Aorta (tissue), 5 donors: ENCODE measurements at places on chromosomes 2 and 18. TPM values are rescaled to one million over a fixed set of nuclear protein-coding genes. Genes with fewer than 3 reads are reported as not detected.

DNA sequence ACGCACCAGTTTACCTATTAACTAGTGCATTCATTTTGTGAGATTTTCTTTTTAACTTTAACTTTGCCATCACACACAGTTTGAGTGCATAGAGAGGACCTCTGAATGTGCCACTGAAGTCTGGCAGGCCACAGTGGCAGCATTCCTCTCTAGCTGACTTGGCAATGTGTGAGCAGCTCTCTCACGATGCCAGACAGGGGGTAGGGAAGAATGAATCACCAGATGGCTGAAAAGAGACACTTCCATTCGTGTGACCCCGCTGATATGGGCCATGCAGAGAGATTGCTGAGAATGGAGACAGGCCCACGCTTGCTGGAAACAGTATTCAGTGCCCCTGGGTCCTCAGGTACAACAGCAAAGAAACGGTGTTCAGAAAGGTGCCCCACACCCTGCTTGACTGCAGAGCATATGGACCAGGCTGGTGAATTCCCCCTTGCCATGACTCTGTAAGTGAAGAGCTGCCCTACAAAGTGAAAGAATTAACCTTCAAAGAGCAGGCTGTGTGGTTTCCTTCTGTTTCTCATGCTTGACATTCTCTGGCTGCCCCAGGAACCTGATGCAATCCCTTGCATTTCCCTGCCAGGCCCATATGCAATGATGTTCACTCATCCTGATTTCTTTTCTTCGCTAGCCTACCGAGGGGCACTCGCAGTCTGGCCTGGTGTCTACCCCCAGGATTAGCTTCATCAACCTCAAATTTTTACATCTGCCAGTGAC, 236.1 kb downstream of the CDH20 start:
- no peak for DNase-seq

GRCh38 chr2:149467436-149467835, 120.1 kb downstream of the MMADHC start:
- no peak for DNase-seq

- no peak for DNase-seq
Measured at GRCh38 chr2:150997066-150997465, 264.6 kb downstream of the RBM43 start.

DNA sequence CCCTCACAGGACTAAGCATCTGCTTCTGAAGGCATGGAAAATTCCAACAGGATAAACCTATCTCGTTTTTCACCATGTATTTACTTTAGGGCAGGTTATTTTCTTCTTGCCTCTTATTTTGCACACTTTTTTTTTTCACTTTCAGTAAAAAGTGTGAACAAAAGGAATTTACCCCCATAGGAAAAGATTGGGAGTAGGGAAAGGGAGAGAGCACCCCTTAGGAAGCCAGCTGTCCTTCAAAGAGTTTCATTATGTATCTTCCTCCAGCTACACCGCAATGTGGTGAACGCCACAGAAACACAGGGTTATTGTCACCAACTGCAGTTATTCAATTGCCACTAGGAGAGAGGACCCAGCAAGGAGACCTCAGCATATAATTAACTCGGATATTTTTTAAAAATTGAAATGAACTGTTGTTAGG, 286.2 kb upstream of the VRK2 start:
- no peak for DNase-seq

GRCh38 chr2:110740747-110741349, 8.5 kb downstream of the ACOXL start:
- DNase-seq: no peak

GRCh38 chr2:156401861-156402260, 34.3 kb upstream of the GPD2 start:
- no peak for DNase-seq

GRCh38 chr2:144201868-144202468, 318.0 kb downstream of the ZEB2 start:
- no peak for DNase-seq

Gene CCDC93
- 34.8 TPM for total RNA-seq

- DNase-seq: no peak
Measured at GRCh38 chr2:142033393-142033792, 97.4 kb downstream of the LRP1B start.

DNA sequence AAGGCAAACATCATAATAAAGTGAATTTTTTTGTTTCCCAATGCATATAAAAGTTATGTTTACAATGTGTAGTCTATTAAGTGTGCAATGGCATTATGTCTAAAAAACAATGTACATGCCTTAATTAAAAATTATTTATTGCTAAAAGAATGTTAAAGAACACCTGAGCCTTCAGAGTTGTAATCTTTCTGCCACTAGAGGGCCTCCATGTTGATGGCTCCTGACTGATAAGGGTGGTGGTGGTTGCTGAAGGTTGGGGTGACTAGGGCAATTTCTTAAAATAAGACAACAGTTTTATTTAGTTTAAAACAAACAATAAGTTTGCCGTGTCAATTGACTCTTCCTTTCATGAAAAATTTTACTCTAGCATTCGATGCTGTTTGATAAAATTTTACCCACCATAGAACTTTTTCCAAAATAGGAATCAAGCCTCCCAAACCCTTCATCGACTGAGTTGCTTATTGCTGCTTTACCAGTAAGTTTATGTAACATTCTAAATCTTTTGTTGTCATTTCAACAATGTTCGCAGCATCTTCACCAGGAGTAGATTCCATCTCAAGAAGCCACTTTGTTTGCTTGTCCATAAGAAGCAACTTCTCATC, 32.3 kb downstream of the MAP3K2 start:
- no peak for DNase-seq

GRCh38 chr2:134164306-134164705, 89.6 kb upstream of the MGAT5 start:
- DNase-seq: no peak

Gene ASB18
- total RNA-seq: not detected

Gene PLCL1
- total RNA-seq: 11.6 TPM

GRCh38 chr18:32902568-32903330, 129.9 kb upstream of the KLHL14 start:
- DNase-seq: no peak

Gene MC2R
- not detected for total RNA-seq

GRCh38 chr18:74790451-74790850, 192.8 kb downstream of the ZNF407 start:
- DNase-seq: no peak

Gene USP34
- total RNA-seq: 128 TPM

Gene NPHP1
- total RNA-seq: 8.3 TPM

Gene KIF1A
- 0.78 TPM for total RNA-seq

Gene NEU2
- total RNA-seq: not detected

Gene GNLY
- 8.0 TPM for total RNA-seq

DNA sequence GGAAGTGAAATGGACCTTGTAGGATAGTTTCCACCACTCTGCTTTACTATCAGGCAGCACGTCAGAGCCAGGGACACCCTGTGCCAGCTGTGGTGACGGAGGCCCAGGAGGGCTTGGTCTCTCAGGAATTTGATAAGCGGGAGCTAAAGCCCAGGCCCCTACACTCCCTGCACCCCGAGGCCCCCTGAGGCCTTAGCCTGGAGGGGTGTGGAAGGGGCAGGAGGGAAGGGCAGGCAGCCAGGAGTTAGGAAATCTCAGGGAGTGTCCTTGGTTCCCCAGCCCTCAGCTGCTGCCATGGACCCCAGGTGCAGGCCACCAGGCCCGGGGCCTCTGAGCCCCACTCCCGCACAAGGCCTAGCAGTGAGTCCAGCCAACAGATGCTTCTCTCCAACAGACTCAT, 38.2 kb downstream of the PDIA6 start:
- no peak for DNase-seq

- DNase-seq: no peak
Measured at GRCh38 chr2:79906139-79906890, 393.5 kb downstream of the CTNNA2 start.

Gene PROKR1
- total RNA-seq: not detected

DNA sequence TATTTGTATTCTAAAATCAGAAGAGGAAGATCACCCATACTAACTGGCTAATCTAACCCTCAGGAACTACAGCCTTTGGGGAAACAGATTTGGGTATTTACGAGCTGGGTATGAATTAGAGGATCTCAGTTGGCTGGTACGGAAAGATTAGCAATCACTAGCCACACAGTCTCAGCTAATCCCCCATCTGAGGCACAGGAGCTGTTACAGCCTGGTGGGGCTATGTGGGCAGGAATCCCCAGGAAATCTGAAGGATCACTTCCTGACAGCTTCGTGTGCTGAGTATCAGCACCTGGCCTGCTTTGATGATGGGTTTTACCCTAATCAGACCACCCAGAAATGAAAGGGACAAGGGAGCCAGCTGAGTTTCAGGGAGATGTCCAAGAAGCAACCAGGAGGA, 206.3 kb downstream of the AFF3 start:
- no peak for DNase-seq

DNA sequence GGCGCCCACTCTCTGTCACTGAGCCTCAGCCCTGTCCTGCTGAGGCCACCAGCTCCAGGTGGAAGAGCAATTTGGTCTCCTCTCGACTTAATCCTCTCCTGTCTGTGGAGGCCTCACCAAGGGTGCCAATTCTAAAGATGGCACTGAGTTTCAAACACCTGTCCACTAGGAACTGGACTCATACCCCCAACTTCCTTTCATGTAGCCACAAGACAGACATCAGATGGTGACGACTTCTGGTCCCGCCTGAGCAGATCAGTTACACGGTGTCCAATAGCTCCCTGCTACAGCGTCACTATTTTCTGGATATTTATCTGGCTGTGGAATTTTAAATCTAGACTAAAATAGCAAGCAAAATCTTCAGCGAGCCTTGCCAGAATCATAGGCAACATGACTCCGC, 24.5 kb upstream of the SP5 start:
- no peak for DNase-seq

DNA sequence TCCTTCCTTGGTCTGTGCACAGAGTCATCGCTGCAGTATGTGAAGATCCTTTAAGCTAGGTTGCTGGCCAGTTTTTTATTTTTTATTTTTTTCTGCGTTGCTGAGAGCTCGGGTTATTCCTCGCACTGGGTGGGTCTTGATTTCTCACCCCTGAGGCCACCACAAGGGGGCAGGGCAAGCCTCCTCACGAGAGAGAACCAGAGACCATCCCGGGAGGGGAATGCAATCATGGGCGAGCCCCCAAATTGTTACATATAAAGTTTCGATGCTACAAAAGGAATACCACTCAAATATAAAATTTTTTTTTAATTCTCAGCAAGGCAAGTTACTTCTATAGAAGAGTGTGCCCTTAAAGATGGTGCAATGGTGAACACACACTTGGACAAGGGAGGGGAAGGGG, 24.9 kb downstream of the HTR2B start:
- DNase-seq: no peak

Gene IL1RN
- 7.1 TPM for total RNA-seq

GRCh38 chr2:79901161-79901560, 388.3 kb downstream of the CTNNA2 start:
- no peak for DNase-seq

Gene WDPCP
- 20.5 TPM for total RNA-seq

- no peak for DNase-seq
Measured at GRCh38 chr2:165044505-165045303, 89.4 kb upstream of the SLC38A11 start.

Gene GRP
- not detected for total RNA-seq
